ENCODE measurements at places on chromosomes 16 and 17.

DNA sequence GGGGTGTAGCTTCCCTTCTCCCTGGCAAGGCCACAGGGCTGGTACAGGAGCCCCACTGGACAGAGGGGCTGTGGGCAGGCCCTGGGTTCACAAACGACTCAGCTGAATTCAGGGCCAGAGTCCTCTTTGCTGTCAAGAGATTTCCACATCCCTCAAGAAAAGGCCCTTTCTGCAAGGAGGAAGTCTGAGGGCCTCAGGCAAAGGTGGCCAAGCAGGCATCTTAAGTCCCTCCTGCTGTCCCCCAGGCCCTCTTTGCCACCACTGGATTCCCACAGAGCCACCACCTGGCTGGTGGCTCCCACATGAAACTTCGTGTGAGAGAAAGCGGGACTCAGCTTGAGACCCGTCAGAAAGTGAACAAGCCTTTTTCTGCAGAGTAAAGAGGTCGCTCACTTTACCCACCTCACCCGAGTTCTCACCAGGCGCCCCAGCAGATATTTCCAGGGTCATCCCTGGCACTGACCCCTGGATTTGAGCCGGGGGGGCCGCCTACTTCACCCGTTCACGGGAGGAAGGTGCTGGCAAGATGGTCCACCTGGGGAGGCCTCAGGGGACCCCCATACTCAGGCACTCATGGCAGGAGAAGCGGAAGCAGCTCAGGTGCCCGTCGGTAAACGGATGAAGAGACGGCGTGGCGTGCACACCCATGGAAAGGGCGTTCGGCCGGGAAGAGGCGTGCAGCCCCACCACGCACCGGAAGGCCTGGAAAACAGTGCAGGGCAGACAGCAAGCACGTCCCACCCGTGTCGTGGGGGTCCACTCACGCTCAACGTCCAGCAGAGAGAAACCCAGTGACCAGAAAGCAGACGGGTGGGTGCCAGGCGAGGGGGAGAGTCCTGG, 3.6 kb downstream of the RNF166 start:
- no peak for DNase-seq

GRCh38 chr17:45965812-45966211, 33.2 kb upstream of the STH start:
- no peak for DNase-seq

DNA sequence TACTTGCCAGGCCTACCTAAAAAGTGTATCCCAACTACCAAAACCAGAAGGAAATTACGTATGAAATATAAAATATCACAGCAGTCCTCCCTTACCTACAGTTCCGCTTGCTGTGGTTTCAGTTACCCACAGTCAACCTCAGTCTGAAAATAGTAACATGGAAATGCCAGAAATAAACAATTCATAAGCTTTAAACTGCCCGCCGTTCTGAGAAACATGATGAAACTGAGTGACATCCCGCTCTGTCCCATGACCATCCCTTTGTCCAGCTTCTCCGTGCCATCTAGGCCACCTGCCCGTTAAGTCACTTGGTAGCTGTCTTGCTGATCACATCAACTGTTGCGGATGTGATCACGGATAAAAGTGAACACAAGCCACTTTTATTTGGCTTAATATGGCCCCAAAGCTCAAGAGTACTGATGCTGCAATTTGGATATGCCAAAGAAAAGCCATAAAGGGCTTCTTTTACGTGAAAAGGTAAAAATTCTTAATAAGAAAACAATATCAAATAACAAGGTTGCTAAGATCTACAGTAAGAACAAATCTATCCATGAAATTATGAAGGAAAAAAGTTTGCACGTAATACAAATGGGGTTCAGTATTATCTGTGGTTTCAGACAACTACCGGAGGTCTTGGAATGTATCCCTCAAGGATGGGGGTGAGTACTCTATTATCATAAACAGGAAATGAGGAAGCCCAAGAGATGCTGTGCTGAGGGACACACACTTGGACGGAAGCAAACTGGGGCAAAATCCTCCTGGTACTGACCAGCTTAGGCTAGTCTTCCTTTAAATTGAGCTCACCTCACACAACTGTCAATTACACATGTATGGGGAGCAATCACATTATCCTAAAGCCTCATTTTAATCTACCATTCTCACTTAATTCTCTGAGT, 8.2 kb downstream of the USP22 start:
- no peak for DNase-seq

- DNase-seq: peak; percentile 25
Measured at GRCh38 chr16:46629331-46630219, 8.4 kb upstream of the SHCBP1 start.

DNA sequence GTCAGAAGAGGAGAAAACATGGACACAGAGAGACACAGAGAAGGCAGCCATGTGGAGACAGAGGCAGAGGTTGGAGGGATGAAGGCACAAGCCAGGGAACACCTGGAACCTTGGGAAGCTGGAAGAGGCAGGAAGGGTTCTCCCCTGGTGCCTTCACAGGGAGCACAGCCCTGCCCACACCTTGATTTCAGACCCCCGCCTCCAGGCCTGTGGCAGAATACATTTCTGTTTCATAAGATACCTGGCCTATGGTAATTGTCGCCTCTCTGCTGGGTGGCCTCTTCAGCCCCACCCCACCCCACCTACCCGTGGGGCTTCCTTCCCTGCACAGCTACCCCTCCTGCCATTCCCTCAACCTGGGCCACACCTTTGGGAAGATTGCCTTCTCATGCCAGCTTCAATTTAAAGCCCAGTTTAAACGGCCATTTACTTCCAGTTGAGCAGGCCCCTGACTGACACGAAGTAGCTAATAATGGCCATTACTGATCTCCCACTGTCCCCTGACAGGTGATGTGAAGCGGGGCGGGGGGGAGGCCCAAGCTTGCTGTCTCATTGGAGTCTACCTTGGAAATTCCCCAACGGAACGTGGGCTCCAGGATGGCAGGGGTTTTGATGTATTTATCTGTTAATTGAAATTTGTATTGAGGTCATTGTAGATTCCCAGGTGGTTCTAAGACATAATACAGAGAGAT, 291.7 kb upstream of the FOXF1 start:
- no peak for DNase-seq

- peak; percentile 59 for DNase-seq
Measured at GRCh38 chr17:58703137-58703915, 10.9 kb downstream of the RAD51C start.

DNA sequence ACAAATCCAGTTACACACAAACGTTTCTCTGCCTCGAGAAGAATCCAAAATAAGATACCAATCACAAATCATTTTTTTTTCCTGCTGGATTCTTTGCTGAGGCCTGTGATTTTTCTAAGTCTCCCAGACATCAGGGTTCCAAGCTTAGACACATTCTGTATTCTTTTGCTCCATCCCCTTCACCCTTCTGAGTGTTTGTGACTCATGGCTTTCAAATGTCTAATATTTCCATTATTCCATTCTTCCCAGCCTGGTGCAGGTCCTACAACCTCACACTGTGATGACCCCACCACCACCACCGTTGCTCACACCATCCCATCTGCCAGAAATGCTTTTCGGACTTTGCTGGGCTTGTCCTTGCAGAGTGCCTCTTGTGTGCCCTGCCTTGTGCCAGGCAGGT, 480.1 kb downstream of the SOX9 start:
- DNase-seq: no peak

DNA sequence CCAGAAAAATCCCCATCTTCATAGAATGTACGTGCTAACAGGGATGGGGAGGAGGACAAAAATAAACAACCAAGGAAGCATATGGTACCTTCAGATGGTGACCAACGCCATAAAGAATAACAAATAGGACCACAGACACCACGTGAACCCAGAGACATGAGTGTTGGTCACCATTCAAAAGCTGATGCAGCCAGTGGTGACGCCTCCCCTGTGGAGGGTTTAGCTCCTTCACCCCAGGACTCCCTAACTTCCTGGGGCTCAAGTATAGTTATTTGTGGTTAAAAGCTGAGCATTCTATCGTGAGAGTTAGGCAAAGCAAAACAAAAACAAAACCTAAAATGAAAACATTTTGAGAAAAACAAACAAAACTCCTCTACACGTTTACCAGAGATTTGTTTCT, 184.7 kb downstream of the SOX9 start:
- DNase-seq: no peak
